ENCODE measurements at places on chromosomes 5 and 9.

DNA sequence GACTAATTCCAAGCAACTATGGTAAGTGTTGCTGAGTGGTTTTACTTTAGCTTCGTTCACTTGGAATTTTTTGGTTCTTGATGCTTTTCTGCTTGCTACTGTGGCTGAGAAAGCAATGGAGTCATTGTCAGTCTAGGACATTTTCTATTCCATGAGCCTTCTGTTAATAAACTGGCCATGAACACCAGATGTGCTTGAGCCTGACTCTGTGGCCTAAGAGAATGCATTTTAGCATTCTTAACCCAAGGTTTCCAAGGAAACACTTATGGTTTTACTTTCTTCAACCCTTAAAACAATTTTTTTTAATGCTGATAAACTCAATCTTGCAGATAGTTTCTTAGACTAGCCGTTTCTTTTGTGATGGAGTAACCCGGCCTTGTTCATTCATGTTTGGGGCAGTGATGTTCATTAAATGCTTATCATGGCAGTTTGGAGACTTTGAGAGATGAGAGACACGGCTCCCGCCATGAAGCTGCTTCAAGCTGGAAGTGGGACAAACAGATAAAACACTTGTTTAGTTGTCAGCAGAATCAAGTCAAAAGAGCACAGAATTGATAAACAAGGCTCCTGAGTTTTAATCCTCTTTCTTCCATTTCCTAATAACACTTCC is 42.4 kb downstream of the OSTF1 start:
- peak; percentile 52 for DNase-seq

DNA sequence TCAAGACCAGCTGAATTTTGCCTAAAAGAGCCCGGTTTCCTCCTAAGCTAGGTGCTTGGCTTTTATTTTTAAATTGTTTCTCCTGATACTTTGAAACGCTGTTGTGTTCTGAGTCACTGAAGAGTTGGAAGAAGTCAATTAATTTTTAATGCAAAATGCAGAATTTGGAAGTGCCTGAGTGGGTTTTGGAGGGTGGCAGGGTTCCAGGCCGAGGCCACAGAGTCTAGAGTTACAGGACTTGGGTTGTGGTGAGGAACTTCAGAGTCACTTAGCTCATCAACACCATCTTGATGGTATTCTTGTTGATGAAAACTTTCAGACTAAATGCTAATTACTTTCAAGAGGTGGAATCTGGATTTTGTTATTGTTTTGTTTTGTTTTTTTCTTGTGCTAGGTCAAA is 130.6 kb downstream of the PDZD2 start:
- DNase-seq, result no peak

DNA sequence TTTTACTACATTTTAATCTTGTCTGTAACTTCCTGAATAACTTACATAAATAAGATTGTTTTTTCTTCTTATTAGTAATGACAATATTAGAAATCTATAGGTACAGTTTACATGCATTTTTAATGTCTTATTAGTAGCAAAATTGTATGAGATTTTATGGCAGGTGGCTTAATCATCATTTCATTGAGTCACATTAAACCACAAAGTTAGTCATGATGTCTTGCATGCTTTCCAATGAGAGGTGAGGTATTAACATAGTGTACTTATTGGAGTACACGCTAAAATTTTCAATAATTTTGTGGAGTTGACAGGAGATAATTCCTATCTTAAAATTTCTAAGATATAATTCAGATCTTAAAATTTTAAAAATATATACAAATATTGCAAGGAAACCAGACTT is 989.6 kb upstream of the ARRDC3 start:
- DNase-seq, result no peak

DNA sequence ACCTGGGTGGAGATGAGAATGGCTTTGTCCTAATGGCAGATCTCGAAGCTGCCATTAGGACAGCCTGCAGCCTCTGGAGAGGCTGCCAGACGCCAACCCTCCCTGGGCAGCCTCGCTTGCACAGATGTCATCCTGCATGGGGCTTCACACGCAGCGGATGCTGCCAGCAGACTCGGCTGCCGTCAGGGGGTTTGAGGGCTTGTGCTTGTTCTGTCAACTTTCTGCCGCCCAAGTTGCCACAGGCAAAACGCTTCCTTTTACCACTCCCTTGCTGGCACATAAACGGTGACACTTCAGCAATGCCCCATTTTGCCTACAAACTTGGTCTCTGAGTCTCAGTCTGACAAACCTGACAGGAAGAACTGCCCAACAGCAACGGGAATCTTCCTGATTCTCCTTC is 24.7 kb downstream of the DAP start:
- DNase-seq, result no peak

GRCh38 chr5:168931638-168932345 is 352.6 kb upstream of the PANK3 start:
- peak; percentile 7 for DNase-seq

DNA sequence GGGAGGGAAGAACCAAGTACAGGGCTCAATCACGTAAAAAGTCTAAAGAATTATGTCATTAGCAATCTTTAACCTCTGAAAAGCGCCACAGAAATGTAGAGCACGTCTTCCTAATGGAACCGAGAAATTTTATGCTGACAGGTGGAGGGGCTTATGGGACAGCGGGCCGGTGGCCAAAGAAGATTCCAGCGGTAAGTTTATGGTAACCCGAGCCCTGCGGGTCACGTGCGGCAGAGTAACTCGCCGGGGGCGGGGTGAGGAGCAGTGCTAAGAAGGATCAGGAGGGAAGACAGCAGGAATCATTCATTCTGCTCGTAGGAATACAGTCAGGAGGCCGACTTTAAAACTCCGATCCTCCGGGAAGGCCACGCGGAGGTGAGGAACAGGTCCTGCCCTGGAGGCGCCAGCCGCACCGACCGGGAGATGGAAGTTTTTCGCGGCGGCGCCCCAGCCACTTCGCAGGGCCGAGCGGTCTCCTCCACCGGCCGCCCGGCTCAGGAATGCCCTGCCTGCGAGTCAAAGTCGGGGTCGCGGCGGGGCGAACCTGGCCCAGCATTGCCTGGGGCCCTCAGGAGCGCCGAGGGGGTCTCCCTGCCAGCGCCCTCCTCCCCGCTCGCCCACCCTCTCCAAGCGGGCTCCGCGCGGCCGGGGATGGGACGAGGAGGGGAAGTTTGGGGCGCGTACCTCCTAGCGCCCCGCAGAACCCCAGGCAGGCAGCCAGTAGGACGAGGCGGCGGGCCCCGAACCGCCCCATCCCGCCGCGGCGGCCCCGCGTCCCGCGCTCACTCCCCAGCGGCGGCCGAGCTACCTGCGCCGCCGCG is 101.8 kb downstream of the ESM1 start:
- peak; percentile 6 for DNase-seq

GRCh38 chr5:54719384-54720283 is 202.1 kb downstream of the SNX18 start:
- DNase-seq, result peak; percentile 63

DNA sequence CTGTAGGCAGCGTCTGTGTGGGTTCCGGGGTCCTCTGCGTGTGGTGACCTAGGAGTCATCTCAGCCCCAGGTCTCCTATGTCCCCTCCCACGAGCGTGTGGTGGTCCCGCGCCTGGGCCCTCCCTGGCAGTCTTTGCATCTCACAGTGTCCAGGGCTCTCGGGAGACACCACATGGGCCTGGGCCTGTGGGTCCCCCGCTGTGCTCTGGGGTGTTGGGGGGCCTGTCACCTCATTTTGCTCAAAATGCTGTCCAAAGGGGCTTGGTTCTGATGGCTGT is 27.1 kb downstream of the CEP72 start:
- DNase-seq, result no peak

DNA sequence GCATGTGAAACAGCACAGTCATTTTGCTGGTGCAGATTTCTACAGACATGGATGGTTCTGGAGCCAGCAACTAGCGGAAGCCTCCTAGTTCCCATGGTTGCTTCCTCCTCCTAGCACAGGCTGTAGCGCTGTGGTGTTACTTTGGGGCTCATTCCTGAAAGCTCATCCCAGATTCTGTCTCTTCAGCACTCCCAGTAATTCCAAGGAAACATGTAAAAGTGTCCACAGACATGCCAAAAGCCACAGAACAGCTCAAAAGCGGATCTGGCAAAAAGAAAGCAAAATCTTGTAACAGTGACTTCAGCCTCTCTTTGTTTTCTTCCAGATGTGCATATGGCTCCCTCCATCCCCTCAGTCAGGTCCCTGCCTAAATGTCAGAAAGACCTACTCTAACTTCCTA is 144.1 kb downstream of the CEP120 start:
- no peak for DNase-seq

- DNase-seq, result no peak
These were observed 37.9 kb downstream of the MED27 start for GRCh38 chr9:132041798-132042197.

DNA sequence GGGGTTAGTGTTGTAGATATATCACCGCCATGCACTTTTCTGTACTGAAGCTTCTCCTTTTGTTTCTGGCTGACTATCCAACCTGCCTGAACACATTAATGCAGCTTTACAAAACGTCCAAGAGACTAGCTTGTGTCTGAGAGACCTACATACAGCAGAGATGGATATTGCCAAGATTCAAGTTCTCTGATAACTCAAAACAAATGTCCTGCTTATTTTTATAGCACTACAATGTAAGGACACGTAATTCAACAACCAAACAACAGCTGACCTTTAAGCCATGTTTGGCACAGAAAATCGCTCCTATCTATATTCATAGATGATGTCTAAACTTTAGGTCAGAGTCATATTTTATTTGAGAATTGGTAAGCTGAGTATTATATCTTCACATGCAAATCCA is 76.2 kb upstream of the NTRK2 start:
- no peak for DNase-seq

DNA sequence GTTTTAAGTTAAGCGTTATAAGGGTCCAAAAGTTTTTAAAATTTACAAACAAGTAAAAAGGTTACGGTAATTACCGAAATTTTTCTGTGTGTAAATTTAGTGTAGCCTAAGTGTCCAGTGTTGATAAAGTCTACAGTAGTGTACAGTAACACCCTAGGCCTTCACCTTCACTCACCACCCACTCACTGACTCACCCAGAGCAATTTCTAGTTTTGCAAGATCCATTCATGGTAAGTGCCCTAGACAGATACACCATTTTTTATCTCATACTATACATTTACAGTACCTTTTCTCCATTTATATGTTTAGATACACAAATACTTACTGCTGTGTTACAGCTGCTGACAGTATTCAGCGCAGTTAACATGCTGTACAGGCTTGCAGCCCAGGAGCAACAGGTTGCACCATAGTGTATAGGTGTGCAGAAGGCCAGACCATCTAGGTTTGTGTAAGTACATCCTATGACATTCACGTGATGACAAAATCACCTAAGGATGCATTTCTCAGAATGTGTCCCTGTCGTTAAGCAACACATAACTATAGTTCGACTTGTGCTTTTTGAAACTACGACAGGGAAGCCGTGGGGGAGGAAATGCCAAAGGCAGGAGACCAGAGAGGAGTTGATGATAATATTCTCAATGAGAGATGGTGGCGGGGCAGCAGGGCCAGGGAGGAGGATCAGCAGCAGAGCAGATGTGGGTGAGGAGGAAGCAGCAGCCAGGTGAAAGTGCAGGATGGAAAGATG is 48.6 kb downstream of the PSMB7 start:
- DNase-seq, result no peak

- peak; percentile 20 for DNase-seq
These were observed 8.6 kb downstream of the RUFY1 start for GRCh38 chr5:179558932-179559283.

DNA sequence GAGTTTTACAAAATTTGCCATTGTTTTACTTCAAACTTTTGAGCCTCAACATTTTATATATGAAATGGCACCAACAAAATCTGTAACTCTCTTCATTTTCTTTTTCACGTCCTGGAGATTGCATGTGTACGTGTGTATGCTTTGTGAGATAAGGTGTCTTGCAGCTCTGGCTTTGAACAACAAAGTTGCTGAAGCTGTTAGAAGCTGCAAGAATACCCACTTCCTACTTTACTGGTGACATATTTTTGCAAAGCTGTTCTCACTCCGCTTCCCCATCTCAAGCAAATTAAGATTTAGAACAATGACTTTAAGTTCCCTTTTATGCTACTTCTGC is 41.8 kb downstream of the FYB1 start:
- no peak for DNase-seq

DNA sequence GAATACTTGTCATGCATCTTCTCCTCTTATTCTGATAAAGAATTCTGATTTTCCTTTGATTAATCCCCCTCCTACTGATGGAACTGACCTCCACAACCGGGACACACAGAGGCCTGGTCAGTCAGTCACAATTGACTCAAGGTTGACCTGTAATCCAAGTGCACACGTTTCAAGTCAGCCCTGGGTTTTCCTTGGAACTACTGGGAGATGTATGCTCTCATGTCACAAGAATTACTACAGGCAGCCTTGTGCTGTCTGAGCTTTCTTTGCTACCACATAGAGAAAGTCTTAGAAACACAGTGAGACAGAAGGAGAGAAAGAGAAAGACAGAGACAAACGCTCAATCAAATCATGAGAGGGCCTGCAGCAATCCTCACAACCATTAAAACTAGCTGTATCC is 345.8 kb downstream of the PDE4D start:
- no peak for DNase-seq

- DNase-seq, result peak; percentile 77
These were observed 2.0 kb upstream of the ADAMTS6 start for GRCh38 chr5:65483546-65484346.

GRCh38 chr9:87140605-87141109 is 193.4 kb upstream of the GAS1 start:
- peak; percentile 21 for DNase-seq

- no peak for DNase-seq
These were observed 97.7 kb upstream of the SMARCA2 start for GRCh38 chr9:1917396-1917935.

DNA sequence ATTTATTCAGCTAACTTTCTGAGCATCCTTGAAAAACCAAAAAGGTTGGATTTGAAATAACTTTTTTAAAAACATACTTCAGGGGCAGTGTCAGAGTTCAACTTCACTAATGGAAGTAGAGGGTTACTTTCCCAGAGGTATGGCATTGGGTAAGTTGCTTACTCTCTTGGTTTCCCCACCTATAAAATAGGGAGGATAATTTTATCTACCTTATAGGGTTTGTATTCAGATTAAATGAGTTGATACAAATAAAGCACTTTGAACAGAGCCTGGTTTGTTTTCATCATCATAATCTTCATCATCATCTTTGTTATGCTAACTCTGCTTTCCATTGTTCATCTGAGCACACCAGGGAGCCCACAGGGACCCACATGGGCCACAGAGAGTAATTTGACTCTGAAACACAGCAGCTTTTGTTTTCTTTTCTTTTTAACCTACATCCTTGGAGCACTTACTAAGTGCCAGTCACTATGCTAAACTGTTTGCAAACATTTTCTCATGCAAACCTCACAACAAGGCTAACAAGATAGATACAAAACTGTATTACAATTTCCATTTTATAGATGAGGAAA is 179.1 kb upstream of the SLC24A2 start:
- no peak for DNase-seq

DNA sequence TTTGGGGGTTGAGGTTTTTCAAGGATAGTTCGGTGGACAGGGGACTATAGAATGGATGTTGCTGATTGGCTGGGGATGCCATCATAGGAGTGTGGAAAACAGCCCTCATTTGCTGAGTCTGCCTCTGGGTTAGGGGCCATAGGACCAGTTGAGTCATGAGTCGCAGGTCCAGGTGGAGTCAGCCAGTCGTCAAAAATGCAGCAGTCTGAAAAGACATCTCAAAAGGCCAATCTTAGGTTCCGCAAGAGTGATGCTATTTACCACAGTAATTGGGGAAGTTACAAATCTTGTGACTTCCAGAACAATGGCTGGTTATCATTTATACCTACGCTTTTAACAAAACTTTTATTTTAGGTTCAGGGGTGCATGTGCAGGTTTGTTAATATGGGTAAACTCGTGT is 276.0 kb upstream of the DMRT1 start:
- DNase-seq, result no peak

Measured in fibroblast of gingiva (primary cell).